ENCODE measurements at places on chromosomes 5 and 9. TPM values are rescaled to one million over a fixed set of nuclear protein-coding genes. Genes with fewer than 3 reads are reported as not detected.

GRCh38 chr5:131384616-131385214 is 120.9 kb downstream of the CDC42SE2 start:
- DNase-seq, result no peak
- no peaks in the 10 kb centered on the region for H3K27me3 ChIP-seq
- no peak overlapping the region for H3K4me3 ChIP-seq
- peaks cover 2% of the 10 kb centered on the region for H3K36me3 ChIP-seq

GRCh38 chr9:107375651-107376369 is 92.7 kb downstream of the RAD23B start:
- no peaks in the 10 kb centered on the region for H3K27me3 ChIP-seq
- H3K4me1 ChIP-seq, result no peaks in the 10 kb centered on the region
- H3K36me3 ChIP-seq, result no peaks in the 10 kb centered on the region
- no peak for DNase-seq
- H3K4me3 ChIP-seq, result no peak overlapping the region
- no peak overlapping the region for H3K27ac ChIP-seq

- peaks cover 4% of the 10 kb centered on the region for H3K4me1 ChIP-seq
- peaks cover 3% of the 10 kb centered on the region for H3K36me3 ChIP-seq
- peak overlapping the region; percentile 91 for H3K27ac ChIP-seq
- DNase-seq, result no peak
Observed at GRCh38 chr9:134162926-134163370, 1.4 kb downstream of the RNU6ATAC start.

Gene TMEM174
- not detected for total RNA-seq

Gene VAV2
- 28.2 TPM for total RNA-seq

Gene SHISAL2B
- 2.8 TPM for total RNA-seq
